ENCODE measurements at places on chromosomes 13 and 19.

DNA sequence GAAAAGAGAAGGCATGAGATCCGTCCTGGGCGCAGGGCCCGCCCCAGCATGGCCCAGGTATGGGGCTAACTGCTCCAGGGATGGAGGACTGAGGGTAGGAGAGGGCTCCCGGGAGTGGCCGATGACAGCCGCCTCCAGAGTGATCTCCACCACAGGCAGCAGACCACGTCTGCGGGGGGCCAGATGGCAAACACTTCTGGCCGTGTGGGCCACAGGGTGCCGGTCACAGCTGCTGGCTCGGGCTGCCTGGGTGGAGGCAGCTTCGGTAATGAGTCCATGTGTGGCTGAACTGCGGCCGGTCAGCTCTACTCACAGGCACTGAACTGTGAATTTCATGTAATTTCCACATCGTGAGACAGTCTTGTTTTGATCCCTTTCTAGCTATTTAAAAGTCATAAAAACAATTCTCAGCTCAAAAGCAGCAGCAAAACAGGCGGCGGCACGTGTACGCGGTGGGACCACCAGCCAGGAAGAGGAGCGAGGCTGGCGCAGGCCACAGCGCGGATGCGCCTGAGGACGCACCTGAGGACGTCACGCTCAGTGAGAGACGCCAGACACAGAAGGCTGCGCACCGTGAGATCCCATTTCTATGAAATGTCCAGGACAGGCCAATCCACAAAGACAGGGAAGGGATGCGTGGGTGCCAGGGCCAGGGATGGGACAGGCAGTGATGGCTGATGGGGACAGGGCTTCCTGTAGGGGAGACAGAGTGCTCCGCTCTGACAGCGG, 4.0 kb downstream of the LSM7 start:
- DNase-seq, result no peak

DNA sequence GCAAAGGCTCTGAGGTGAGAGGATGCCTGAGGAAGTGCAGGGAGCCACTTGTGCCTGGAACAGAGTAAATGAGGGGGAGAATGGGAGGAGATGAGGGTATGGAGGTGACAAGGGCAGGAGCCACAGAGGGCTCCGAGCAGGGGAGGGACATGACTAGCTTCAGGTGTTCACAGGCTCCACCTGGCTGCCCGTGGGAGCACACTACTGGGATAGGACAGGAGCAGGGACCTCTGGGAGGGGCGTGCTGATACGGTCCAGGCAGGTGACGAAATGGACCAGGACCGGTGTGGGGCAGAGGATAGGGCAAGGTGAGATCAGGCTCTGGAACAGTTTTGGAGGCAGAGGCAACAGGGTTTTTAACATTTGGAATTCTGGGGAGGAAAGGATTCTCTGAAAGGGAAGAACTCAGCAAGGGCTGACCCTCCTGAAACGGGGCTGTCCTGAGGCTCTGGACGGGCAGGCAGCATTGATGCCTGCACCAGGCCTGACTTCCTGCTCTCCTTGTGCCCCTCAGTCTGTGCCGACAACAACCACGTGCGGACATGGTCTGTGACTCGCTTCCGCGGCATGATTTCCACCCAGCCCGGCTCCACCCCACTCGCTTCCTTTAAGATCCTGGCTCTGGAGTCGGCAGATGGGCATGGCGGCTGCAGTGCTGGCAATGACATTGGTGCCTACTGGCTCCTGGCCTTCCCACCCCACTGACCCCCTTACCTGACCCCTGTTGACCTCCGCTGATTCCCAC, 11.6 kb downstream of the SHKBP1 start:
- no peak for DNase-seq

- peak; percentile 79 for DNase-seq
Measured at GRCh38 chr19:40592170-40592569, 9.0 kb upstream of the LTBP4 start.

DNA sequence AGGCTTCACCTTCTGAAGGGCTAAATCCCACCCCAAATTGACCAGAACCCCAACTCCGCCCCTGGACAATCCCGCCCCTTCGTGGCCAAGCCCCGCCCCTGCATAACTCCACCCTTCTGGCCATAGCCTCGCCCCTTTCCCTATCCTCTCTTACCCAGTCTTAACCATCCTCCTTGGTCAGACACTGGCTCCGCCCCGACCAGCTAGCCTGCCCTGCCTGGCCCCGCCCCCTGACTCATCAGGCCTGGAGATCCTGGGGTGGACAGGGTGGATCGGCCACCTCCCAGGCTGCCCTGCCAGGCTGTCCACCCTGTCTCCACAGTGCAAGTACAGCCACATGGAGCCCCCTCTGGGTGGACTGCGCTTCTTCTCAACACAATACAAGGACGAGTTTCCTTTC, 8.0 kb upstream of the ZNF358 start:
- DNase-seq, result peak; percentile 94

DNA sequence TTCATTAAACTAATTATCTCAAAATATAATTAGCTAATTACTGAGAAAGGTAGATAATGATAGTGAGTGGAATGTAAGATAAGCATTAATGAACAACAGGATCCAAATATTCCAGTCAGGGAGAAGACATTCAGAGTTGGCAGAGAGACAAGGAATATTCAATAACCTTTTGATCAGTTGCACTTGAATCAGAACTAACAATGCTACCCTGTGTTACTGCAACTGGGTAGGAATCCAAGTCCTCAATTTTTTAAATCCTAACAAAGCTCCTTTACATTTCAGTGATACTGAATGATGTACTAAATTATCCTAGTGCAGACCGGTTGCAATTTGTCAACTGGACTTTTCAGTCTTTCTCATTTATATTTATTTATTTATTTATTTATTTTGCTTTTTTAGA, 107.1 kb upstream of the MIR17HG start:
- DNase-seq, result no peak

GRCh38 chr19:3392480-3392879, 26.1 kb downstream of the NFIC start:
- no peak for DNase-seq

DNA sequence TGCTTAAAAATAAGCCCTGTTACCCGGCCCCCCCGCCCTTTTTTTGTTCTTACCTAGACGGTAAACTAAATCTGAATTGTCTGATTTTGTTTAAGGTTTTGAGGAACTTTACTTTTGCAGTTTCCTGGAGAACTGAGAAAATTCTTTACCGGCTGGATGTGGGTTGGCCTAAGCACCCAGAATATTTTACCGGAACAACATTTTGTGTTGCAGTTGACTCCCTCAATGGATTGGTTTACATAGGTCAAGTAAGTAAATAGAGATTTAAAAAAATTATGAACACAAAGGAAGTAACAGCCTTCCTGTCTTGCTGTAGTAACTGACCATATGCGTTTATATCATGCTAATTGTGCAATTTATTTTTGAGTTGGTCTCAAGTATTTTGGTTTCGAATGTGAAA, 785 bp downstream of the NHLRC3 start:
- DNase-seq, result peak; percentile 41

DNA sequence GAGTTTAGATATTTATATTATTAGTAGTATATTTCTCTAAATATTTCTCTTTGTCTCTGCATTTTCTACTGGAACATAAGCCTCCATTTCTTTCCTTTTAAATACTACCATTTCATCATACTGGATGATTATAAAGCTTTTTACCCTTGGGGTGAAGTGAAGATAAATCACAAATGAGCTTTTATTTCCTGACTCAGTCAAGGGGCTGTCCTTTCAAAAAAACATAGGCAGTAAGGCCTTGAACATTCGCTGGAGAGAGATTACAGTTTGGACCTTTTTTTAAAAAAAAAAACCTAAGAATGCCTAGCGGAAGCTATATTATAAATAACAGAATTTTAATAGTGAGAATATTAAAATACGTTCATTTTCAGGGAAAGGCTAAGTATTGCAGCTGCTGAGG, 268.8 kb upstream of the PCDH9 start:
- no peak for DNase-seq

DNA sequence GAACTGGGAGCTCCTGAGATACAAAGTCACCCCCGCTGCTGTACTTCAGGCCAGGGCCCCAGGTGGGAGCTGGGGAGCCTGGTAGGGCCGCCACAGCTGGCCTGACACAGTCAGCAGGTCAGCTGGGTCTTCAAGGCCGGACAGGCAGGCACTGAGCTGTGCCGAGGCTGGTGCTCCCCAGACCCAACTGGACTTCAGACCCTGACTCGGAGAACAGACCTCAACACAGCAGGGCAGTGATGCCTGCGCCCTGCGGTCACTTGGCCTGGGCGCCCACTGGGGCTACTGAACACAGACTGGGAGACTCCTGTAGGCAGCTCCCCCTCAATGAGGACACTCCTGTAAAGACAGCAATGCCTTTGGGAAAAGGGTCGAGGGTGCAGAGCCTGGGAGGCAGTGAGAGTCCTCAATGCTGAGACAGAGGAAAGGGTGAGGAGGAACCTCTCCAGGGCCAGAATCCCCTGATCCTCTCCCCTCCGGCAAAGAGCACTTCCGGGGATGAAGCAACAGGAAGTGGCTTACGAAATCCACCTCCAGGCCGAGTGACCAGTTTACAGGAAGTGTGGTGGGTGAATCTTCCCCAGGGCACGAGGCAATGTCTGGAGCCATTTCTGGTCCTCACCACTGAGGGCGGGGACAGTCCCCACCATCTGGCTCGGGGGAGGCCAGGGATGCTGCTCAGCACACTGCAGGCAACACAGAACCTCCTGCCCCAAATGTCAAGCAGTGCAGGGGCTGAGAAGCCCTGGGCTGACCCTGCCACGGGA, 40.8 kb upstream of the ISYNA1 start:
- peak; percentile 89 for DNase-seq

DNA sequence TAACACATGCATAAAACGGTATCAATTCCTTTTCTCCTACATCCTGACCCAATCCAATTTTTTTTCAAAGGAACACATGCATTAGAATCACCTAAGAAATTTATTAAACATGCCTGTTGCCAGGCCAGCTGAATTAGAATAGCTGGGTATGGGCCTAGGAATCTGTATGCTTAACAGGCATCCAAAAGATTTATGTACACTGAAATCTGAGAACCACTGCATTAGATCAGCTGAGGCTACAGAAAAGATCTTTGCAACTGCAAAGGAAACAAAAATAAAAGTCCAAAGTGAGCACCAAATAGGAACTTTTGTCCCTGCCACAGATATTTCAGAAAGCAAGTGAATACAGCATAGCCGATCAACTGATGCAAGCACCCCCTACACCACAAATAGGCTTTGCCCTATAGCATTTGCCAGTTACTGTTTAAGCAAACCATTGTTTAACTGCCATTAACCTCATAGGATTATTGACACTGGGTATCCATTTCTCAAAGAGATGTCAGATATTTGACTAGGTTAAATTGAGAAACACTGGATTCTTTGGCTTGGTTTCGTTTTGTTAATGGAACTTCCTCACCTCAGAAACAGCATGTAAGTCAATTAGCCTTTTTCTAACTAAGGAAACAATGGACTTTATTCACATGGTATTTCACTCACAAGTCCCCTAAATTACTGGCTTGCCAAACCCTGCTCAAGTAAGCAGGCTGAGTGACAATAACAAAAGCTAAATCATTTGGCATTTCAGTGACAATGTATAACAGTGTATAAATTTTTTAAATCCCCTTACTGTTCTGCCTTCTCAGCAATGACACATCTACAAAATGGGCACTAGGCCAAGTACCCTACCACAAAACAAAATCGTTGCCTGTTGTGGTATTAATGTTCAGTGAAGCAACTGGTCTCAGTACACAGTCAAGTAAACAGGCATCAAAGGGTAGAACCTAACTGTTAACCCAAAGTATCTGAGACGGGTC, 67.8 kb downstream of the SUCLA2 start:
- DNase-seq, result no peak

DNA sequence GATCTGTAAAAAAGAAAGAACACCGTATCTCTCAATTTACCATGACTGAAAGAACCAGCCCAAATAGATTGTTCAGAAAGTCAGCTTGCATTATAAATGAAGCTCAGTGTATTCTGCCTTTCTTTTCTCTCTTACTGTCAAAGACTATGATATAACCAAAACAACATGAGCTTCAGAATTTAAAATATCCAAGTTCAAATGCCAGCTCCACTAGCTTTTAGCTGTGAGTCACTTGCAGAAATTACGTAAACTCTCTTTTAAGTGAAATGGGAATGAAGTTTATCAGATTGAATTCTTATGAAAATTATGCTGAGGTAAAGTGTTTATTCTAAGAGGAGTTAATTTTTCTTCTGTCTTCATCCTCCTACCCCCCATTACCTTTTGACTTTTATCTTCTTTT, 20.0 kb upstream of the POSTN start:
- no peak for DNase-seq

- DNase-seq, result no peak
Measured at GRCh38 chr19:16901491-16902175, 12.8 kb downstream of the F2RL3 start.

DNA sequence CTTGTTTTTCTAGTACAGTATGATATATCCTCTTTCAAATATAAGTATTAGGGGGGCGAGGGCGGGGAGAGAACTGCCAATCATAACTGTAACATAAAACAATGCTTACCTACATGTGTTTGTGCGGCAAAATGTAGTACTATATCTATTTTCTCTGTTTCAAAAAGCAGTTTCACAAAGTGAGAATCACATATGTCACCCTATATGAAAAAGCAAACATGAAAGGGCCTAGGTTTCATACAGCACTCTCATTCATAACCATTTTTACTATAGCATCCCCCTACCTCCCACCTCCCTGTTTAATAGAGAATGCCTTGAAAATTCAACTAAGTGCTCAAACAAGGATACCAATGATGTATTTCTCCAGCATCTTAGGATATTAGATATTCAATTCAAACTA, 5.2 kb downstream of the TGDS start:
- DNase-seq, result no peak

- DNase-seq, result no peak
Measured at GRCh38 chr13:80348314-80348713, 7.4 kb upstream of the SPRY2 start.
